ENCODE measurements at places on chromosomes 16 and 17.
A peak's percentile ranks its signal among the peaks of the same experiment; 100 is the strongest.

DNA sequence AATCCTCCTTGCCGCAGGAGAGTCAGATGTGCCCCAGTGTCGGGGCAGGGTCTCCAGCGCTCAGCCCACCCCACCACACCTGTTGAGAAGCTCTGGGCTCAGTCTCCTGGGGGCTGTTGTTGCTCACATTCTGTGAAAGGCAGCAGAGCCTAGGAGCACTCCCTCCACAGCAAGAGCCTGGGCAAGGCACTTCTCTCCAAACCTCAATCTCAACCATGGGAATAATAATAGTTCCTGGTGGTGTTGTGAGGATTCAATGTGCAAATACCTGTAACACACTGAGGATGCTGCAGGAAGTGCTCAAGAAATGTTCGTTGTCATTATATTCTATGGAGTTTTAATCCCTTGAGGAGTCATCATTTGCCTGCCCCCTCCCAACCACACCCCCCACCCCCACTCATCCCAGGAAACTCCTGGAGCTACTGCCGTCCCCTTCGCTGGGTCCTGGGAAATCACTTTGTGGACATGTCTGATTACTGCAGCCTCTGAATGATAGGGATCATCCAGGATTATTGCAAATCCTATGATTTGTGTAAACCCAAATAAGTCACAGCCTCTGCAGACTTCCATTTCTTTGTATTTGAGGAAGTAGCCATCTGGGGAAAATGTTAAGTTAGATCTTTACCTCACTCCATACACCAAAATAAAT is 61.5 kb downstream of the CCT6B start:
- no peak for DNase-seq

- no peak for DNase-seq
Observed at GRCh38 chr17:50603340-50603739, 31.3 kb upstream of the ABCC3 start.

GRCh38 chr17:73286863-73287296 is 24.9 kb downstream of the CDC42EP4 start:
- DNase-seq: no peak

DNA sequence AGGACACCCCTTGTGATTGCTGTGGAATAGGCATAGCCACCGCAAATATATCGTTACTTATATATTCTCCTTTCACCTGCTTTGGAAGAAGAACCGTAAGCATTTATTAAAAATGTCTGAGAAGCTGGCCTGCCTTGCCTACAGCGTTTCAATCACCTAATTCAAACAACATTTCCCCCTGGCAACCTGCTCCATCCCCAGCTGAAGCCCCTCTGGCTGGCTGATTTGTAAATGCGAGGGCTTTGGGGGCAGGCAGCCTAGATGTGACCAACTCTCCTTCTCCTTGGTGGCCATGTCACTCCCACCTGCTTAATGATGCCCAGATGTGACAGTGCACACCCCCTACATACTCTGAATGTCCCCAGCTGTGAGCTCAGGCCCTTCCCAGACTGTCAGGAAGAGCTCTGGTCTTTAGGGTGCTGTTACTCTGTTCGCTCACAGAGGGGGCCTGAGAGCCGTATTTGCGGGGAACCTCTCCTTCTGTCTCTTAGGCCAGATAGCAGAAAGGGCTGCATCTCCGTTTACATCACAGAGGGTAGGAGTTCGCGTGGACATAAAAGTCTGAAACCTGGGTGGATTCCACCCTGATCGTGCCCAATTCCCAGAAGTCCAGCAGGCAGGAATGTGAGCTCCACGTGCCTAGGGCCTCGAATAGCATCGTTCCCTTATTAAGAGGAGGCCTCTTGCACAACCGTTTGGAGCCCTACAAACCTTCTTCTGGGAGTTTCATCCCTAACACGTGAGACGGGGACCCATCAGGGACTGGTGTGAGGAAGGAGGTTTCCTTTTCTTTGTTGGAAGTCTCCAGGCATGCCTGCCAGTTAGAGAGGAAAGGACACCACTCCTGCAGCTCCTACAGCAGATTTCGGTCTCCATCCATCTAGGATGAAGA is 2.4 kb upstream of the SDK2 start:
- no peak for DNase-seq

- no peak for DNase-seq
Observed at GRCh38 chr17:55822028-55822427, 71.2 kb downstream of the PCTP start.

DNA sequence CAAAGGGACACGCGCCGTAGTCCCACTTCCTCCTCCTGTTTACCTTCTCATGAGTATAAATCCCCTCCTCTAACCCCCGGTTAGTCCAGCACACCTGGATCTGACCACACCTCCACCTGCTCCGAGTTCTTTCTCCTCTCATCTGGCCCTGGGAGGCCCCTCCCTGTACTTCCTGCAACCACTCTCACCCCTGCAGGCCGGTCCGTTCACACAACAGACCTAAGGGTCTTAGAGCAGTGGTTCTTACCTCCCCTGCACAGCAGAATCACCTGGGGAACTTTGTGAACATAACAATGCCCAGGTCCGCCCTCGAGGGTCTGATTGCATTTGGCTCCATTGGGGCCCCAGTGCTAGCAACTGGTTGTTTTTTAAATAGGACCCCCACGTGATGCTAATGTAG is 24.8 kb downstream of the TMEM114 start:
- DNase-seq: no peak

DNA sequence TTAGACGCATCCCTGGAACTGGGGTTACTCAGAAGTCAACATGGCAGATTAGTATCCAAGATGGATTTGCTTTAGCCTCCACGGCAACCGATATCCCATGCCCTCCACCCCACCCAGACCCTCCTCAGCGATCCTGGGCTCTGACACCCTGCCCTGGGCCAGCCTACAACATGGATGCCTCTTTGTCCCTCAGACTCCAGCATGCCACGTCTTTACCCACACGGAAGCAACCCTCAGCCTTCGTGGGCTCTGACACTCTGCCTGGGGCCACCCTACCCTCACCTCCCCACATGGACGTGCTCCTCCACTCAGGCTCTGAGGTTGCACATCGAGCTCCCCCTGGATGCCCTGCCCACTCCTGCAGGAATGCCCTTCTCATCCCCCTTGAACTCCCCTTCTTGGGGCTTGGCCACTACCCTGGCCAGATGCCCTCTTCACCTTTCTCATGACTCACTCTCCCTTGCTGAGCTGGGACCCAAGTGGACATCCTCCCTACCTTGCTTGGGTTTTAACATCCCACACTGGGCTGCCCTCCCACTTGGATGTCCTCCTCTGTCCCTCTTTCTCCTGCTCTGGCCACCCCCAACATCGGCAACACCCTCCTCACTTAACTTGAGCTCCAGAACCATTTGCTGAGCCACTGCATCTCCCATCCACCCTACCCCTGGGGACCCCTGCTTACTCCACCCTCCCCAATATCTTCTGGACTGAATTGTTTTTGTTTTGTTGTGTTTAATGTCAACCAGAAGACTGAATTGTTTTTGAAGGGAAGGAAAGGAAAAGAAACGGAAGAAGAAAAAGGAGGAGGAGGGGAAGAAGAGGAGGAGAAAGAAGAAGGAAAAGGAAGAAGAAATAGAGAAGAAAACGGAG is 18.3 kb upstream of the TMEM92 start:
- no peak for DNase-seq

DNA sequence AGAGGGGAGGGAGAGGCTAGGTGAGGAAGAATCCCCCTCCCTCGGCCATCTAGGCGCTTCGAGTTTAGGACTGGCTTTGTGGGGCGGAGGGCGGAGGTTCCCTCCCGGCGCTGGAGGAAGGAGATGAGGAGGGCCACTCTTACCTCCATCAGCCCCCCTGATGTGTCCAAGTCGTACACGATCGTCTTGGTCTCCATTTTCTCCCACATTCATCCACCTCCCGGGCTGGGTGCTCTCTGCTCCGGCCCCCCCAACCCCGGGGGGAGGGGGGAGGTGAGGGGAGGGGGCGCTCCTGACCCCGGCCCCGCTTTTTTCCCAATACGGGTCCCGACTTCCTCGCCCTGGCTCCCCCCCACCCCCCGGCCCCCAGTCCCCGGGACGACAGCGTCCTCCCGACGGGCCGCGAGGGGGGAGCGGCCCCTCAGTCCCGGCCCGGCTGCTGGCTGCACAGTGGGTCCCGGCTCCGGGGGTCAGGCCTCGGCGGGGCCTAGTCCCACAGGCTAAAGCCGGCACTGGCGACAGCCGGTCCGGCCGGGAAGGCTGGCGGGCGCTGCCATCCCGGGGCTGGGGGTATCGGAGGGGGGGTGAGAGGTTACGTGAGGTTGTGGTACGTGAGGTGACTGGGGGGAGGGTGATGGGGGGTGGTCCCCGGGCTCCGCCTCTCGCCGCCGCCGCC is 428 bp downstream of the PHF12 start:
- no peak for DNase-seq

DNA sequence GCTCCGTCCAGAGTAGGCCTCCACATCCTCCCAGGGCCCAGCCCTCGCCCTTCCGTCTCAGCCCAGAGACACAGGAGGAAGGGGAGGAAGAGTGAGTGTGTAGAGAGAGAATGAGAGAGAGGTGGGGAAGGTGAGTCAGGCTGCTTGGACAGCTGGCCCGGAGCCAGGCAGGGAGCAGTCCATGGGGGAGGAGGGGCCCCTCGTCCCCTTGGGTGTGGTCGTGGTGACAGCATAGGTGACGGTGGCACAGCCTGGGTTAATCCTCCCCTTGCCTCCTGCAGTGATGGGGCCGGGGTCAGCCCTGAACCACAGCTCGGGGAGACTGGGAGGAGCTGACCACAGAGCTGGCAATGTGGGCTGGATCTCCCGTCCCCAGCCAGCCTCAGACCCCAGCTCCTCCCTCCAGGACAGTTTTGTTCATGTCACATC is 36.5 kb downstream of the FA2H start:
- no peak for DNase-seq

GRCh38 chr17:3641014-3641413 is 4.5 kb downstream of the CTNS start:
- DNase-seq: no peak

DNA sequence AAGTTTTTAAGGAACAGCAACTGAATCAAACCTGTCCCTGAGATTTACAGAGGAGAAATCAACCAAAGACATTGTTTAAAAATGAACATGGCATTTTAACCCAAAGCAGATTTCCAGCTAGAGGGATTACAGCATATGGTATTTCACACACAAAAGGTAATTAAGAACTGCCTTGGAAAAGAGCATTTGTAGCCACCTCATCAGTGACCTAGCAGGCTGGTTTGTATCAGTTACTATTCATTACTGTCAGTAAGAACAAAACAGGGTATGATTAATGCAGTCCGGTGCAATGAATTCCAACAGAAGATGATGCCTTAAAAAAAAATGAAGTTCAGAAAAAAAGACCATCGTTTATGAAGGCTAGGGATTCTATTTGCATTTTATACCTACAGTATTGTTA is 219.9 kb downstream of the CHD9NB start:
- no peak for DNase-seq

DNA sequence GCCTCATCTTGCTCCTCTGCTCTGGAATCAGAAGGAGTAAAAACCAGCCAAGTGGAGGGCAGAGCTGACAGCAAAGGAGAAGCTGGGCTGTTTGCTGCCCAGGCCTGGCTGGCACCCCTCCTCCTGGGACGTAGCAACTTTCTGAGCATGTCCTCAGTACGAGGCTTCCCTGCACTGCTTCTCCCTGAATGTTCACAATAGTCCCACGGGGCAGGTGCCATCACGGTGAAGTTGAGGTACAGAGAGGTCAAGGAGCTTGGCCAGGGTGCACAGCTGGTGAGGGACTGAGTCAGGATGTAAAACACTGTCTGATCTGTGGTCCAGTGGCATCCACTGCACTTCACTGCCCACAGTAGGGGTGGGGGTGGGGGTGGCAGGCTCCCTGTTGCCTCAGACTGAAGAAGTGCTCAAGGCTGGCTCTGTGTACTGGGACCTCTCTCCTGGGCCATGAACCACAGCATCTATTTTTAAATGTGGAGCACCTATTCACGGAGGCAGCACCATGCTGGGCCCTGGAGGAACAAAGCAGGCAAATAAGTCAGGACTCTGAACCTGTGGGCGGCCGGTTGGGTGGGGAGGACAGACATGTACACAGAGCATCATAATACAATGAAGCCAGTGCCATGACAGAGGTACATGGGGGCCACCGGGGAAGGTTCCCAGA is 369.5 kb downstream of the SEC14L1 start:
- DNase-seq: no peak

DNA sequence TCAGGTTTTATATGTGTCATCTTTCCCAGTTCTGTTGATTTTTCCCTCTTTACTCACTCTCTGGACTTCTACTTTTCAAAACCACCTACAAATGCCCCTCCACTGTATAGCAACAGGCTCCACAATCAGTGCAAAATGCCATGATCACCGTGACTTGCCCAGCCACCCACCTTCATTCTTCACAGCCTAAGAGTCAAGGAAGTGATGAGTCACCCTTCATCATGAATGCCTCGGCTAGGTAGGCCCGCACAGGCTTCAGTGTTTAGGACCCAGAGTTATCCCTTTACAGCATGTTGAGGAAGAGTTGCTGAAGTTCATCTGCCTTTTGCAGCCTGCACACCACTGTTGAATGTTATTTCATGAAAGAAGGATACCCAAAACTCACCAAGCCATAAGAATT is 158.6 kb downstream of the PMP22 start:
- no peak for DNase-seq

GRCh38 chr17:81332914-81333528 is 37.9 kb upstream of the SLC38A10 start:
- DNase-seq: no peak

DNA sequence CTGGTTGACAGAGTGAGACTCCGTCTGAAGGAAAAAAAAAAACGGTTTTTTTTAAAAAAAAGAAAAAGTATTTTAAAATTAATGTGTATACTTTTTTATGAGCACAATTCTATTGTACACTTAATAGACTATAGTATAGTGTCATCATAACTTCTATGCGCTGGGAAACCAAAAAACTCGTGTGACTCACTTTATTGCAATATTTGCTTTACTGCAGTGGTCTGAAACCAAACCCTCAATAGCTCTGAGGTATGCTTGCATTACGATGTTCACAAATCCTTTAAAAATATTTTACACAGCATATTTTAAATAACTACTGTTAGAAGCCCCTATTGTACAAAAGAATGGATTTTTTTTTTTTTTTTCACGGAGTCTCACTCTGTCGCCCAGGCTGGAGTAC is 12.4 kb upstream of the MAP2K6 start:
- DNase-seq: no peak

DNA sequence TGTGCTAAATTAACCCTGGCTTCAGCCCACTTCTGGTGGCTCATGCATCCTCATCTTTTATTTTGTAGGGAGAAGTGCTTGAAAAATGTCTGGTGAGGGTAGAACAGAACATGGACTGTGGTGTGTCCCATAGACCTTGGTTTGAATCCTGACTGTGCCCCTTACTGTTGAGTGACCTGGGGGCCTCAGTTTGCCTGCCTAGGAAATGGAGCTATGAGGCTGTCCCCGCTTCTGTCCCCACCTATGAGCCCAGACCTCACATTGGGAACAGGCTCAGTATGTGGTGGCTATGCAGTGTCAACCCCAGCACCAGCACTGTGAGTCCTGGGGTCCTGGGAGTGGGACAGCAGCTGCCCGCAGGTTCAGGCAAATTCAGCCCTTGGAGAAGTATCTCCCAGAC is 186.3 kb upstream of the GSE1 start:
- peak; percentile 2 for DNase-seq

GRCh38 chr16:57575468-57576277 is 33.2 kb downstream of the ADGRG5 start:
- no peak for DNase-seq
